ENCODE measurements at places on chromosomes 16 and 17.

DNA sequence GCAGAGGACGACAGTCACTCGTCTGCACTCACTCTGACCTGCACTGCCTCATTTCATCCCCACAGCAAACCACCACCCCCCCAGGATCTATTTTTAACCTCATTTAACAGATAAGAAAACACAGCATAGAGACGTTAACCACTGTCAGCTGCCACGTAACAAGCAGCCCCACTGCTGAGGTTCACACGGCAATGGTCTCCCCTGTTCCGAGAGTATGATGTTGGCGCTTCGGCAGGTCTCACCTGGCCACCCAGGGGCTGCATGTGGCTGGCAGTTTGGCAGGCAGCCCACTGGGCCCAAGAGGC, 16.1 kb downstream of the ZNF469 start:
- DNase-seq, result no peak

DNA sequence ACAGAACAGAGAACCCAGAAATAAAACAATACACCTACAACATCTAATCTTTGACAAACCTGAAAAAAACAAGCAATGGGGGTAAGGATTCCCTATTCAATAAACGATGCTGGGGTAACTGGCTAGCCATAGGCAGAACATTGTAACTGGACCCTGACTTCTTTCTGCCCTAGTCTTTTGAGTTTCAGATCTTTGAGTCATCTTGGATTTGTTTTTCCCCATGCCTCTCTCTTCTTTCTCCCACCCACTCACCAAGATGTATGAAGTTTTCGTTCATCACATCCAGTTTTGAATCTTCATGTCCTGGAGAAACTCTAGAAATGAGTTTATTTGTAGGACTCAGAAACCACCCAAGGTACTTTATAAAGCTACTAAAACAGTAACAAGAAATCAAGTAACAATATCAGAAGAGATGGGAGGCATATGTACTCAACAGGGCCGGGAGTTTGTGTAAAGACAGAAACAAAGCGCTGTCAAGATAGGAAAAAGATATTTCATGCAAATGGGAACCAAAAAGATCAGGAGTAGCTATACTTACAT, 39.0 kb downstream of the HSD17B2 start:
- DNase-seq, result no peak

DNA sequence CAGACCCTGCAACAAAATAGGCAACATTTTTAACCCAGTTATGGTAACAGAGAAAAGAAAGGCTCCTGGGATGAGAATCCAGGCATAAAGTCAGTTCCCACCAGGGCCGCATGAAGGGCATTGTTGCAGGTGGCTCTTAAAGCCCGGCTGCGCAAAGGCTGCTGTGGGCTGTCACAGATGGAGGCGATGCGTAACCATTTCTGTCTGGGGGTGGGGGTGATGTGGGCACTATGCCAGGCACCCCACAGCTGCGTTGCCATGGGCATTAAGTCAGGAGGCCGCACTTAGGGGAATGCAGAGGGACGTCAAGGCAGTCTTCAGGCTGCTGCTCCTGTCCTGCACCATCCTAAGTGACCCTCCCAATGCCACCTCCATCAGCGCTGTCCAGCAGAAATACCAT, 228.4 kb downstream of the CPPED1 start:
- no peak for DNase-seq

DNA sequence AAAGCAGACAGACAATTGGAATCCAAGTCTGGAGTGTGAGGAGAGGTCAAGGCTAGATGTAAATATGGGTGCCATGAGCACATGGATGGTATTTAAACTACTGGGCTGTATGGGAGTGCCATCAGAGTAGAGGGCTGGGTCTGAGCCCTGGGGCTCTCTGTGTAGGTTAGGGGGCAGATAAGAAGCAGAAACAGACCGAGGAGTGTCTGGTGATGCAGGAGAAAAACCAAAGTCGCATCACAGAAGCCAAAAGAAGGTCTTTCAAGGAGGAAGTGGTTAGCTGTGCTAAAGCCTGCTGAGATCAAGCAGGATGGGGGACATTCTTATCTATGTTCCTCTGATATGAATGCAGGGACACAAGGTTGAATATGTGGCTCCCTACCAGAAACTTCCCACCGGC, 1.9 kb downstream of the TSEN54 start:
- DNase-seq, result no peak

DNA sequence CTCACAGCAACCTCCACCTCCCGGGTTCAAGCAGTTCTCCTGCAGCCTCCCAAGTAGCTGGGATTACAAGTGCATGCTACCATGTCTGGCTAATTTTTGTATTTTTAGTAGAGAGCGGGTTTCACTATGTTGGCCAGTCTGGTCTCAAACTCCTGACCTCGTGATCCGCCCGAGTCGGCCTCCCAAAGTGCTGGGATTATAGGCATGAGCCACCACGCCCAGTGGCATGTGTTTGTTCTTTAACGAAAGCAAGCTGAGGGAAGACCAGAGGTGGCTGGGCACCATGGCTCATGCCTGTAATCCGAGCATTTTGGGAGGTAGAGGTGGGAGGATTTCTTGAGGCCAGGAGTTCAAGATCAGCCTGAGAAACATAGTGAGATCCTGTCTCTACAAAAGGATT, 18.1 kb downstream of the TNFRSF13B start:
- no peak for DNase-seq

- no peak for DNase-seq
Observed at GRCh38 chr17:36675250-36675649, 73.9 kb downstream of the MRM1 start.

Data from aorta (tissue), 5 donors.